ENCODE measurements at places on chromosomes 7 and 10. TPM values are rescaled to one million over a fixed set of nuclear protein-coding genes. Genes with fewer than 3 reads are reported as not detected.

The PAPOLB gene
- under 0.01 TPM for total RNA-seq

The CLIP2 gene
- 24.4 TPM for total RNA-seq

The OSBPL3 gene
- total RNA-seq = 23.9 TPM

The ZNF800 gene
- 15.7 TPM for total RNA-seq

The HIBADH gene
- total RNA-seq = 40.2 TPM

The GIMAP7 gene
- not detected for total RNA-seq

The SPDYE2B gene
- total RNA-seq = not detected

The MMD2 gene
- total RNA-seq = not detected

The ADRA2A gene
- total RNA-seq = not detected

The CTAGE8 gene
- total RNA-seq = 7.2 TPM

The NRG3 gene
- total RNA-seq = not detected

The NUDT13 gene
- total RNA-seq = 1.3 TPM

The SPDYE16 gene
- not detected for total RNA-seq
